ENCODE measurements at places on chromosomes 13 and 19. TPM values are rescaled to one million over a fixed set of nuclear protein-coding genes. Genes with fewer than 3 reads are reported as not detected.

GRCh38 chr19:47693489-47693888, 19.7 kb upstream of the EHD2 start:
- DNase-seq = no peak

QPCTL gene
- 11.8 TPM for total RNA-seq

DNA sequence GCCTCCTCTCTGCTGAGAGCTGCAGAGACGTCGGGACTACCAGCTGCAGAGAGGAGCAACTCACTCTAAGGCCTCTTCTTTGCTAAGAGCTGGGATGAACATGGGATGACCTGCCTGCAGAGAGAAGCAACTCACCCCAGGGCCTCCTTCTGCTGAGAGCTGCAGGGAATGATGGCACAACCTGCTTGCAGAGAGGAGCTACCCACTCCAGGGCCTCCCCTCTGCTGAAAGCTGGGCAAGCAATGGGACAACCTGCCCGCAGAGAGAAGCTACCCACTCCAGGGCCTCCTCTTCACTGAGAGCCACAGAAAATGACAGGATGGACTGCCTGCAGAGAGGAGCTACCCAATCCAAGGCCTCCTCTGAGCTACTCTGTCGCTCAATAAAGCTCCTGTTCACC, 6.9 kb upstream of the MLLT1 start:
- no peak for DNase-seq

DNA sequence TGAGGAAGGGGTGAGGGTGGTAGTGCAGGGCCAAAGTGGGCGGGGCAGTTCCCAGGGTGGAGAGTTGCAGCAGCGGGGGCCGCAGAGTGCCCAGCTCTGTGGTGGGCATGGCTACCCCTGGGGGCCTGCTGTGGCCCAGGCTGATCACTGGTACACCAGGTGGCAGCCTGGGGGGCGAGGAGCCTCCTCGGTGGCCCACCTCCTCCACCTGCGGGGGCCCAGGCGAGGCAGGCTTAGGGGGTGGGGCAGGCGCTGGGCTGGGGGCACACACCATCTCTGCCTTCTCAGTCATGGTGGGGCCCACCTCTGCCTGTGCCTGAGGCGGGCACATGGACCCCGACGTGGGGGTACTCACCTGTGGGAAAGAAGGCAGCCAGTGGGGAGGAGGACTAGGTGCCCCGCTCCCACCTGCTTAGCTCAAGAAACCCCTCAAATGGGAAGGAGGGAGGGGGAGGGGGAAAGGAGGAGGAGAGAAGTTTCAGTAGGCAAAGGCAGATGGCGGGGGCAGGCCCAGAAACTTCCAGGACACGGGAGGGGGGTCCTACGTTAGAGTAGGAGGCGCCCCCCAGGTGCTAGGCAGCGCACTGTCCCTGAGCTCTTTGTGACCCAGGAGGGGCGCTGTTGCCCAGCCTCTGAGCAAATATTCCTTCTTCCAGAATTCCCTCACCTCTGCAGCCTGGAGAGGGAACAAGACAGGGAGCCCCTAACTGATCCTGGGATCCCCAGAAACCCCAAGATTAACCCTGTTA, 1.6 kb downstream of the LYL1 start:
- no peak for DNase-seq

ODAD3 gene
- total RNA-seq = 3.1 TPM

GRCh38 chr13:32381539-32381938, 46.4 kb downstream of the N4BP2L1 start:
- DNase-seq = no peak

SERP2 gene
- 14.0 TPM for total RNA-seq

GRCh38 chr13:52711286-52711685, 28.3 kb downstream of the CNMD start:
- DNase-seq = no peak

DNA sequence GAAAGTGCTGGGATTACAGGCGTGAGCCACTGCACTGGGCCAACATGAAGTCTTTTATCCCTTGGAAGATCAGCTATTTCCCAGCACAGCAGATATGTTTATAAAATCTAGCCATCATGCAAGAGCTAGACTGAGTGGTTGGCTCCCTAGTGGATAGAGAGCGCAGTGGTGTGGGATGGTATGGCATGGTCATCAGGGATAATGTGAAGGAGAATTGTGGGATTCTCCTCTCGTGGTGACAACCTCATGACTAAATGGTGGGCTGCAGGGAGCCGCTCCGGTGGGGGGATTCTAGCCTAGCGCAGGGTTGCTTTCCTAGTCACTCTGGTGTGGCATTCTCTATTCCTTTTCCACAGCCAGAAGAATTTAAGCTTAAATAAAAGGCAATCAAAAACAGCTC, 43.3 kb upstream of the GPI start:
- no peak for DNase-seq

DNA sequence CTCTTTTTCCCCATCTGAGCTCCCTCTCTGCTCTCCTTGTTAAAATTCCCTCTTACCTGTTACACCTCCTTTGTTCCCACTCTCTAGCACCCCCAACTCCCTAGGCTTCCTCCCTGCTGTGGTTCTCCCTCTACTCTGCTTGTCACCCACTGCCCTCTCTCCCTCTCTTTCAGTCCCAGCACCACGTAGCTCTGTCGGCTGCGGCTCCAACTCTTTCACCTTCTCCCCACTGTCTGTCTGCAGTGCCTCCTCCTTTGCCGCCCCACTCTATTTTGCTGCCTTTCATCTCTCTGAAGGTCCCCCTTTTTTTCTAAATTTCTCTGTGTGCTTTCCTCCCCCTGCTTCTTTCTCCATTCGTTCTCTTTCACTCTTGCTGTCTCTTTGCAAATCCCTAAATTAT, 1.1 kb downstream of the ZNF836 start:
- no peak for DNase-seq

DNA sequence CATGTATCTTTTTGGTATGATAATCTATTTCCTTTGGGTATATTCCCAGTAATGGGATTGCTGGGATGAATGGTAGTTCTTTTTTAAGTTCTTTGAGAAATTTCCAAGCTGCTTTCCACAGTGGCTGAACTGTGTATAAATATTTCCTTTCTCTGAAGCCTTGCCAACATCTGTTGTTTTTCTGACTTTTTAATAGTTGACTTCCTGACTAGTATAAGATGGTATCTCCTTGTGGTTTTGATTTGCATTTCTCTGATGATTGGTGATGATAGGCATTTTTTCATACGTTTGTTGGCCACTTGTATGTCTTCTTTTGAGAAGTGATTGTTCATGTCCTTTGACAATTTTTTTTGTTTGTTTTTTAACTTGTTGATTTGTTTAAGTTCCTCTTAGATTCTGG, 61.6 kb upstream of the PCDH17 start:
- no peak for DNase-seq
